EL (cell line): ENCODE measurements at places on chromosomes 12 and 14.

GRCh38 chr12:17060260-17060659 is 454.3 kb upstream of the LMO3 start:
- DNase-seq = no peak

DNA sequence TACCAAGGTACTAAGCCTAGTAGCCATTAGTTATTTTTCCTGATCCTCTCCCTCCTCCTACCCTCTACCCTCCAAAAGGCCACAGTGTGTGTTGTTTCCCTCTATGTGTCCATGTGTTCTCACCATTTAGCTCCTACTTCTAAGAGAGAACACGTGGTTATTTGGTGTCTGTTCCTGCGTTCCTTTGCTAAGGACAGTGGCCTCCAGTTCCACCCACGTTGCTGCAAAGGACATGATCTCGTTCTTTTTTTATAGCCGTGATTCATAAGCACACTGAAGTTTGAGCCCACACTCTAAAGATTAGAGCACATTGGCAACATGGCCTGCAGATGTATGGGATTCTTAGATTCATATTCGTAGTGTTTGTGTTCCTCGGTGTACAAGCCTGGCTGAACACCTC is 8.1 kb upstream of the STX2 start:
- peak; percentile 28 for DNase-seq

DNA sequence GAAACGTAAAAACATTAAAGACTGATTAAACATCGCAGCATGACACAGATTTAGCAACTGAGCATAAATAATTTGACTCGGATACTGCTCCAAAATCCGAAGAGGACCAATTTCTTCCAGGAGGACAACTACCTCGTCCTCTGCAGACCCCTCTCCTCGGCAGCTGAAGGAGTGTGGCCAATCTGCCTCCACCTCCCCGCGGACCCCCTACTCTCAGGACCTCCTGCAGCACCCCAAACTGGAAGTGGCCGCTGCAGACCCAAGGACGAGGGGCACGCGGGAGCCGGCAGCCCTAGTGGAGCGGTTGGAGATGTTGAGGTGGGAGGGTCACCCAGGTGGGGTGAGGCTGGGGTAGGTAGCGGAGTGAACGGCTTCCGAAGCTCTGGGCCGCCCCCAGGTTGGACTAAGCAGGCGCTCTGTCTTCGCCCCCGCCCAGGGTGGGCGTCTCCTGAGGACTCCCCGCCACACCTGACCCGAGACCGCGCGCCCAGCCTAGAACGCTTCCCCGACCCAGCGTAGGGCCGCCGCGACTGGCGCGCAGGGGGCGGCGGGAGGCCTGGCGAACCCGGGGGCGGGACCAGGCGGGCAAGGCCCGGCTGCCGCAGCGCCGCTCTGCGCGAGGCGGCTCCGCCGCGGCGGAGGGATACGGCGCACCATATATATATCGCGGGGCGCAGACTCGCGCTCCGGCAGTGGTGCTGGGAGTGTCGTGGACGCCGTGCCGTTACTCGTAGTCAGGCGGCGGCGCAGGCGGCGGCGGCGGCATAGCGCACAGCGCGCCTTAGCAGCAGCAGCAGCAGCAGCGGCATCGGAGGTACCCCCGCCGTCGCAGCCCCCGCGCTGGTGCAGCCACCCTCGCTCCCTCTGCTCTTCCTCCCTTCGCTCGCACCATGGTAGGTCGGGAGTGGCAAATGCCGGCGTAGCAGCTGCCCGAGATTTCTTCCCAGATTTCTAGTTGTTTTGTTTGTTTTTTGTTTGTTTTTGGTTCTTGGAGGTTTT is at the start of gene CALM1:
TSS of gene CALM1 (plus strand) at position 689 of the 999 bp plus-strand sequence. CDS start at position 891, 202 bp downstream.
- peak; percentile 90 for DNase-seq

DNA sequence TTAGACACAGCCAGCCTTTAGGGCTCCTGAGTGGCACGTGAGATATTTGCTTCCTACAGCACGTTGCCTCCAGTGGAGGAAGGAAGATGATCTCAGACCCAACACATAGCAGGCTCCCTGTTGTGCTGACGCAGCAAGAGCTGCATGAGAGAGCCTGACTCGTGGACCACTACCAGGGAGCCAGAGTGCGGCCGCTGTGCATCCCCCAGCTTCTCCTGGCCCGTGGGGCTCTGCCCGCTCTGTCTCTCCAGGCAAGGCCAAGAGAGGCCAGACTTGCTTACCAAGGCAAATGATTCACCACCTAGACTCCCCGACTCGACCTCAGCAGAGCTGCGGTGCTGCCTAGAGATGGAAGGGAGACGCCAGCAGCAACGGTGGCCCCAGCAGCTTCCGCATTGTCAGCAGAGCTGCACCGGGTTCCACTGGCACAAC is 37.5 kb downstream of the MAP3K9 start:
- DNase-seq = no peak

DNA sequence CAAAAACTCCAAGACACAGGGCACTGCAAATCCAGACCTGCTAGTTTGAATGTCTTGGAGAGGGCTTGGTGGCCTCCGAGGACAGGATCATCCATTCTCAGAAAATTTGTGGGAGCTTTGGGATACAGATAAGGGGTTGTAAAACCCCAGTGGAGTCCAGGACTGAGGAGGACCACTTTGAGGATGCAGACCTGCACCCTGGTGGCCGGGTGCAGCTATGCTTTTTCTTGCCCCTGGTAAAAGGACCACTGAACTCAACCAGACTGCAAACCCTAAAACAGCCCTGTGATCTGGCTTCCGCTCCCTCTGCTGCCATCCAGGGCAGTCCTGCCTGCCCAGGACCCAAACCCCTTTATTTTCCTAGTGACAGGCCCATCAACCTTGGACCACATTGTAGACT is 169.5 kb upstream of the DAAM1 start:
- peak; percentile 12 for DNase-seq

DNA sequence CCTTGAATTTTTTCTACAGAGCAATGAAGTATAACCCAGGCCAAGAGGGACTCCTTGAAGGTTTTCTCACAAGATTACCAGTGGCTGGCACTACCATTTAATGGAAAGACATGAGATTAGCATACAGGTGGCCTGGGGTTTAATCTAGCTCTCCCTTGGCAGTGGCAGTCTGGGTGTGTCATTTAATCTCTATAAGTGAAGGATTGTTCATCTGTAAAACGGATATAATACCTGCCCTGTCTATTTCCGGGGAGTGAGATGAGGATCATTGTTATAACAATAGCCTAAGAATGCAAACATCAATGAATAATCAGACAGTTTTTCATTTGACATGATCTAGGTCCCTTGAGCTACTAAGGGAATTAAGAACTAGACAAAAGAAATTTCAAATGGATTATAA is 168.7 kb upstream of the CPNE8 start:
- no peak for DNase-seq

- DNase-seq = peak; percentile 68
Observed at GRCh38 chr12:89179983-89180382, 172.3 kb downstream of the DUSP6 start.

DNA sequence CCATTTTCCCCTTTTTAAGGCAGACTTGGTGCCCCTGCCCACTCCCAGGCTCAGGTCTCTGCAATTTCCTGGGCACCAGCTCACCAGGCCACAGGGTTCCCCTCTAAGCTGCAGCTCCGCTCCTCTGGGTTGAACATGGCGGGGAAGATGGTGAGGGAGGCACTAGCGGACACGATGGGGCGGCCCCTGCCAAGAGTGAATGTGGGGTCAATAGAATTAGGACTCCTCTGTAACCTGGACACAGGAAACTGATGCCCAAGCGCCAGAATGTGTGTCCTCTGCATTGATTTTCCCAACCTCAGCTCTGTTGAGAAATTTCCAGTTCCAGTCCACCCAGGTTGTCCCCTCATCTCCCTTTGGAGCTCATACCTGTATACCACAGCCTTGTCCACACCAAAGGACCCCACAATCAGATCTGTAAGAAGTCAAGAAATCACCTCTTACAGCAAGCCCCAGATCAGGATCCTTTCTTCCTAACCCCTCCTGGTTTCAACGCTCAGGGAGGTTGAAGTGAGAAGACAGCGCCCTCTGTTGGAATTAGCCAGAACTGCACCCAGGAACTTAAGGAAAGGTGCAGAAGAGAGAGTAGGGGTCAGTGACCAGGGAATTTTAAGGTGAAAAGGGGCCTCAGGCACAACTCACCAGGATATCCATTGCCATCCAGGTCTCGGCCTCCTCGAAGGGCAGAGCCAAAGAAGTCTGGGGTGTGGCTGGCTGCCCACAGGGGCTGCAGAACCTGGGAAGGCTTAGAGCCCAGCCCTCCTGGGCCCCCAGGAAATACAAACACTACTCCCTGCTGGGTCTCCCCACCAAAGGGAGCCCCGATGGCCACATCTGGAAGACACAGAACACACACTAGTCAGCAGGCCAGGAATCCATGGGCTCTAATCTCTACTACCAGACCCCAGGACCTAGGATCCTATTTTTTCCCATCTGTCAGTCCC is 14.7 kb downstream of the ITGA5 start:
- peak; percentile 57 for DNase-seq

DNA sequence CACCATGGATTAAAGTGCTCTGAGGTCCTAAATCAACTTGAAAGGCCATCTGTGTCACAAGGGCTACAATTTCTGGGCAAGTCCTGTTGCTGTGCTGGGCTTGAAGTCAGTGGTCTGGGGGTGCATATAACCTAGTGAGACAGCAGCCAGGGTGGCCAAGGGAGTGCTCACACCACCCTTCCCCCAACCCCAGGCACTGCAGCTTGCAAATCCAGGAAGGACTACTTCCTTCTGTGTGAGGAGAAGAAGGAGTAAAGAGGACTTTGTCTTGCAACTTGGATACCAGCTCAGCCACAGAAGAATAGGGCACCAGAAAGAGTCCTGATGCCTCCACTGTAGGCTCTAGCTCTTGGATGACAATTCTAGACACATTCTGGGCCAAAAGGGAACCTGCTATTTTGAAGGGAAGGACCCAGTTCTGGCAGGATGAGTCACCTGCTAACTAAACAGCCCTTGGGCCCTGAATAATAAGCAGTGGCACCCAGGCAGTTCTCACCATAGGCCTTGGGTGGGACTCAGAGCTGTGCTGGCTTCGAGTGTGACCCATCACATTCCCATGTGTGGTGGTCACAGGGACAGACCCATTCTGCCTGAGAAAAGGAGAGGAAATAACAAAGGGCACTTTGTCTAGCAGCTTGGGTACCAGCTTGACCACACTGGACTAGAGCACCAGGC is 32.6 kb upstream of the DHRS7 start:
- DNase-seq = peak; percentile 50
